Mammary epithelial cell (primary cell): ENCODE measurements at places on chromosomes 11 and 22. TPM values are rescaled to one million over a fixed set of nuclear protein-coding genes. Genes with fewer than 3 reads are reported as not detected.

The MYRF gene
- under 0.01 TPM for total RNA-seq

The NFAM1 gene
- 0.17 TPM for total RNA-seq

The KCTD14 gene
- 7.2 TPM for total RNA-seq

The GUCY1A2 gene
- 0.17 TPM for total RNA-seq

The GNG3 gene
- not detected in 2 replicates for total RNA-seq

The RASD2 gene
- 24.2 TPM for total RNA-seq

The PHLDA2 gene
- total RNA-seq = 9.5 TPM

The MPPED2 gene
- 0.17 TPM for total RNA-seq

The UBQLNL gene
- total RNA-seq = not detected

The SCARF2 gene
- 1.5 TPM for total RNA-seq

The OR6T1 gene
- total RNA-seq = not detected in 2 replicates

The MYEOV gene
- total RNA-seq = 0.67 and 0.75 TPM in 2 replicates

The ANO9 gene
- 16.1 and 31.2 TPM in 2 replicates for total RNA-seq

The CRYBA4 gene
- total RNA-seq = not detected

The XNDC1N gene
- total RNA-seq = 5.5 and 5.7 TPM in 2 replicates

The SORL1 gene
- total RNA-seq = 17.5 TPM

The CCDC15 gene
- total RNA-seq = 2.3 TPM

The SCUBE1 gene
- not detected in 2 replicates for total RNA-seq

The VSIG10L2 gene
- not detected for total RNA-seq

The UBASH3B gene
- 50.7 TPM for total RNA-seq

The OR52N4 gene
- not detected in 2 replicates for total RNA-seq

The FLRT1 gene
- total RNA-seq = 0.16 and 0.53 TPM in 2 replicates

The TMPRSS4 gene
- total RNA-seq = 1.6 and 2.9 TPM in 2 replicates

The TH gene
- total RNA-seq = 0.24 and 0.61 TPM in 2 replicates

The CKAP5 gene
- total RNA-seq = 128 and 130 TPM in 2 replicates

The TRIM51 gene
- not detected for total RNA-seq

The LRRC74B gene
- total RNA-seq = not detected

The ARHGAP32 gene
- 21.0 and 22.4 TPM in 2 replicates for total RNA-seq

The MS4A7 gene
- not detected for total RNA-seq

The PATE1 gene
- not detected for total RNA-seq

The BEST1 gene
- 0.24 and 0.91 TPM in 2 replicates for total RNA-seq

The PEX16 gene
- 28.5 TPM for total RNA-seq

The PRODH gene
- 4.8 and 6.7 TPM in 2 replicates for total RNA-seq

The TMEM45B gene
- total RNA-seq = 0.47 and 0.61 TPM in 2 replicates

The SF3A1 gene
- total RNA-seq = 45.0 TPM

The MS4A2 gene
- total RNA-seq = not detected

The RFPL1 gene
- not detected for total RNA-seq

The TAF10 gene
- total RNA-seq = 26.3 TPM

The CYB561A3 gene
- total RNA-seq = 67.0 and 74.8 TPM in 2 replicates

The DMC1 gene
- 0.50 TPM for total RNA-seq

The PATE4 gene
- total RNA-seq = not detected

The PLAAT5 gene
- total RNA-seq = under 0.01 TPM

The GRM5 gene
- total RNA-seq = not detected in 2 replicates

The NEFH gene
- total RNA-seq = 0.17 TPM

The C11orf91 gene
- total RNA-seq = 4.8 and 7.6 TPM in 2 replicates

The OLFML1 gene
- total RNA-seq = 0.17 TPM

The MPZL3 gene
- 25.7 TPM for total RNA-seq

The PDGFD gene
- total RNA-seq = 3.5 TPM

The PATE3 gene
- total RNA-seq = not detected in 2 replicates

The FOSL1 gene
- 275 and 324 TPM in 2 replicates for total RNA-seq

The KLHL22 gene
- total RNA-seq = 14.9 and 18.8 TPM in 2 replicates

The EEF1G gene
- total RNA-seq = 1,183 and 1,323 TPM in 2 replicates

The OR10W1 gene
- total RNA-seq = not detected
